ENCODE measurements at places on chromosomes 7 and 10.
A peak's percentile ranks its signal among the peaks of the same experiment; 100 is the strongest.

DNA sequence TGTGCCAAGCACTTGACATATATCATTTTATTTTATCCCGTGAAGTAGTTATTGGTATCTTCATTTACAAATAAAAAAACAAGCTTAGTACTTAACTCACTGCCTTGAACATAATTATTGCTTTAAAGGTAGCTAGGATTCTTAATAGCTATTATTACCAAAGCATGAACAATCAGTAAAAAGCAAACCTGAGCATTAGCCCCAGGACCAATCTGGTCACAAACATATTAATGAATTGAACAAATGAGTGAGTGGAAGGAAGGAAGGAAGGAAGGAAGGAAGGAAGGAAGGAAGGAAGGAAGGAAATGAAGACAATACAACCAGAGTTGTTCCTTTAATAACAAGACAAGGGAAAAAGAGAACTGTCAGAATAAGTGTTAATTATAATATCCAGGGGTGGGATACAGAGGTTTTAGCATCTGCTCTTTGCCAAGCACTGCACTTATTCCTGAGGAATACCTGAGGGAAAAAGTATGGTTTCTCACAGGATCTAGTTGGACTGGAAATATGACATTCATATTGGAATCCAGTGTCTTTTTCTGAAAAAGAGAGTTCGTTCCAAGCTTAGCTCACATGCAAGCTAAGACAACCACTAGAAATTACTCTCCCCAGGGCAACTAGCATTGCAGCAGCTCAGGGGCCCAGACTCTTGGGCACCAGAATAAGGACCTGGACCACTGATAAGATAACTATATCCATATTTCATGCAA, 172.9 kb upstream of the MGMT start:
- DNase-seq: no peak

GRCh38 chr7:20831451-20831850, 44.8 kb upstream of the SP8 start:
- no peak for DNase-seq

DNA sequence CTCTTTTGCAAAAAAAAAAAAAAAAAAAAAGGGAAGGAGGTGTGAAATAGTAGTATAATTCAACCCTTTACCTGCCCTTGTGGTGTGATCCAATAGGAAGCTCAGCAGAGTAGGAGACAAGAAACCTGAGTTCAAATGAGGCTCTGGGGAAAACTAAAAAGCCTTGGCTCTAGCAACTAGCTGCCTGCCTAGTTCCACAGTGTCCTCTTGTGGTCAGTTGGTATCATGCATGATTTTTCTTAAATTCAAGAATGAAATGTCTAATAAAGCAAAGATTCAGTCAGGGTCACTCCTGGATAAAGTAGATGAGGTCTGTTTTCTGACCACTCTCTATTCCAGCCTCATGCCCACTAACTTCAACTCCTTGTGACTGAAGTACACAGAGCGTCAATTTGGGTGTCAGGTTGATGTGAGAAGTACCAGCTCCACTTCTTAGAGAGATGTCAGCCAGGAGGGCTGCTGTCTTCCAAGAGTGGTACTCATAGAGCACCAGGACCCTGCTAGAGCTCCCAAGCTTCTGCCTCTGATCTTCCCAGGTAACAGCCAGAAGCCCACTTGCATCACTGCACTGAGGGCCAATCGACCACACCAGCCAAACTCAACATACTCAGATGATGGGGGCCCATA, 10.5 kb downstream of the LSM5 start:
- DNase-seq: peak; percentile 55

DNA sequence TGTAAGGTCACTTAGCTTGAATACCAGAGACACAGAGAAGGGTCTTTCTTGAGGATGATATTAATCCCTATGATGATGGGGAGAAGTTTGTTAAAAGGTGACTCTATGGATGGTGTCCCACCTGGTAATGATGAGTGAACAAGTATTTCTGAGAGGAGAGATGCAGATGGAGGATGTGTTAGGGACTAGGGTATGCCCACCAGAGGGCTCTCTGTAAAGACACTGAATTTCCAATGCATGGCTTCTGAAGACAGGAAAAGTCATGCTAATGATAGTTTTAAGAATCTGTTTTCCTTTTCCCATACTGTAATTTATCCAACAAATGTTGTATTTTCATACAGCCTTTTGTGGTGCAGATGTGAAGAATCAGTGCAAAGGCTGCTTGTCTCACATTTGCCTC, 1250.9 kb upstream of the CELF2 start:
- DNase-seq: no peak
